H9 (cell line): ENCODE measurements at places on chromosomes 13 and 19. TPM values are rescaled to one million over a fixed set of nuclear protein-coding genes. Genes with fewer than 3 reads are reported as not detected.
A peak's percentile ranks its signal among the peaks of the same experiment; 100 is the strongest.

The KLHL1 gene
- not detected in 2 replicates for total RNA-seq

The ZNF98 gene
- total RNA-seq: not detected in 2 replicates

The FFAR1 gene
- total RNA-seq: not detected in 2 replicates

The TSHZ3 gene
- 3.2 and 4.1 TPM in 2 replicates for total RNA-seq

The TNFAIP8L1 gene
- 3.5 and 4.2 TPM in 2 replicates for total RNA-seq

The PRR22 gene
- 7.1 and 8.1 TPM in 2 replicates for total RNA-seq

The CD22 gene
- total RNA-seq: not detected in 2 replicates

DNA sequence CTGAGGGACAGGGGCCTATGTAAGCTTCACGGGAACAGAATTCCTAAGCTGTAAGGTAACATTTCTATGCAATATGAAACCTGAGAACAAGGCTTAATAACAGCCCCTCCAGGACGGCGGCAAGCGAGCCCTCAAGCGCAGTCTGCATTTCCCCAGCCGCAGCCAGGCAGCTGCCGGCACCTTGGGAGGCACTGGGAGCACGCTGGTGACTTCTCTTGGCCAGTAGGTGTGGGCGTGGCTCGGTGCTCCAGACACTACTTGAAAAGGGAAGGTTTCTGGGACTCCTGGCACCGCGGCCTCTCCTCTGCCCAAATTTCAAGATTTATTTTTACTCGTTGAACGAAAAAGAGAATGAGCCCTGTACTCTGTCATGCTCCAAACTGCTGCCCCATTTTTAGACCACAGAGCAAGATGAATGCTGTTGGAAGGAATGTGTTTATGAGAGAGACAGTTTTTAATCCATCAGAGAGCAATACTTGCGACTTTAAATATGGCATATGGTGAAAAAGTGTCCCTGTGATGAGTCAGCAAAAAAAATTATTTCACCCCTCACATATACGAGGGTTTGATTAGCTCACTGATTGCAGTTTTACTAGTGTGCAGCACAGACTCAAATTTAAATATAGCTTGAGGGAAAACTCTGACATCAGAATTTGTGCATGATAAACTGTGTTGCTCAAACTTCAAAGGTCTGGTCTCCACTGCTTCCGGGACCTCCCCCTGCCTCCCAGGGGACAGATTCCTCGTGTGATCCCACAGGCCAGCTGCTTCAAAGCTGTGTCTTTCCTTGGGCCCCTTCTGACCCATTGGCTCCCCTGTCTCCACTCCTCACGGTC lies 81.2 kb downstream of the COL4A2 start:
- peak; percentile 66 for DNase-seq

GRCh38 chr13:73935991-73936390 lies 198.2 kb downstream of the KLF12 start:
- no peak for DNase-seq

DNA sequence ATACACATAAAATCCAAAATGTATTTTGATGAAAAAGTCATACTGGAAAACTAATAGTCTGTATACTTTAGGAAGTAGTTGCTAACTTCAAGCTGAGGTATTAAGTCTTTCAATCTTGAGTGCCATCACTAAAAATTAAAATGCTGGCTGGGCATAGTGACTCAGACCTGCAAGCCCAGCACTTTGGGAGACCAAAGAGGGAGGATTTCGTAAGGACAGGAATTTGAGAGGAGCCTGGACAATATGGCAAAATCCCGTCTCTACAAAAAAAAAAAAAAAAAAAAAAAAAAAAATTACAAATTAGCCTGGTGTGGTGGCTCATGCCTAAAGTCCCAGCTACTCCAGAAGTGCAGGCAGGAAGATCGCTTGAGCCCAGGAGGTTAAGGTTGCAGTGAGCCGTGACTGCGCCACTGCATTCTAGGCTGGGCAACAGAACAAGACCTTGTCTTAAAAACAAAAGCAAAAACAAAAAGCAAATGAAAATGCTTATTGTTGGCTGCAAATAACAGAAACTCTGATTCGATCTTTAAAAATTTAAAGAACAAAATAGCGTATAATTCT lies 1994.2 kb upstream of the PCDH20 start:
- no peak for DNase-seq

- peak; percentile 83 for DNase-seq
These were observed 198.4 kb downstream of the COL4A1 start for GRCh38 chr13:110108348-110109139.

DNA sequence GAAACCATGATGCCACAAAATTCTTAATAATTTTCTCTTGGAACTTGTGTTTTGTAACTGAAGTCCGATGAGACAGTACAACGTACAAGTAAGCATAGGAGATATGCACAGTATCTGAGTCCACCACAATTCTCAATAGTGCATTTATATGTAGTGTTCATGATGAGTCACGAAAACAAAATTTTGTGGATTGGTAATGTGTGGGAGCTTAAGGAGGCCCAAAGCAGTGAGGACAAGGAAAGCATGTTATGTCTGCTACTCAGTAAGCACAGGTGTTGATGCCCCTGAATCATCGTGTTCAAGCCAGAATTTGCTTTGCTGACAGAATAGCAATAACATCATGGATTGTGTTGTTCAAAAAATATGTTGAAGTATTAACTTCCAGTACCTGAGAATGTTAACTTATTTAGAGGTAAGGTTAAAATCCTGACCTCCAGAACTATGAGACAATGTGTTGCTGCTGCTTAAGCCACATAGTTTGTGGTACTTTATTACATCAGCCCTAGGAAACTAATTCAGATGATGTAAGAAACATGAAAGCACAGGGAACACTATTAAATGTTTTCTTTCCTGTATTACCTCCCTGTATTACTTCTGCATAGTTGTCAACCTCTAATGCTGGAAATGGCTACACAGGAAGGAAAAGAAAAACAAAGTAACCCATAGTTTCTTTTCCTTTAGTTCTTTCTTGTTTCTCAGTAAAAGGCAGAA lies 201.3 kb downstream of the SLITRK6 start:
- DNase-seq: no peak

GRCh38 chr13:113218586-113218985 lies 9.2 kb downstream of the CUL4A start:
- DNase-seq: no peak

GRCh38 chr19:57814505-57815246 lies at the start of gene ZNF552:
Gene ZNF552, minus strand, starts transcription at chr19:57814913. Its CDS starts 170 bp downstream, at chr19:57814743.
- DNase-seq: peak; percentile 95

DNA sequence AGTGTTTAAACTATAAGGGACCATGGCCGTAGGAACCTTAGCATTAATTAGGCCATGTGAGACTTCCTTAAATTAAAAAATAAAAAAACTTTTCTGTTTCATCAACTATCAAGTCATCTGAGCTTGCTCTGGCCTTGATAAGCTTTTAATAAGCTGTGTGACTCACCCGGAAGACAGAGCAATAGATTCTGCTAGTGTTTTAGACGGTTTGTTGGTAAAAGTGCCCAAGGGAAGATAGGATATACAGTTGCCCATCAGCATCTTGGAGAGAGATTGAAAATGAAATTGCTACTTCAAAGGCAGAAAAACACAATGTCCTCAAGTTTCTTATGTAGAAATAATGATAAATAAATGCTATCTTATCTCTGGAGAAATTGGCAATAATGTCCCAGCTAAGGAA lies 31.2 kb upstream of the RCBTB2 start:
- no peak for DNase-seq

- DNase-seq: no peak
These were observed 1163.4 kb upstream of the ATXN8OS start for GRCh38 chr13:68944272-68944671.

DNA sequence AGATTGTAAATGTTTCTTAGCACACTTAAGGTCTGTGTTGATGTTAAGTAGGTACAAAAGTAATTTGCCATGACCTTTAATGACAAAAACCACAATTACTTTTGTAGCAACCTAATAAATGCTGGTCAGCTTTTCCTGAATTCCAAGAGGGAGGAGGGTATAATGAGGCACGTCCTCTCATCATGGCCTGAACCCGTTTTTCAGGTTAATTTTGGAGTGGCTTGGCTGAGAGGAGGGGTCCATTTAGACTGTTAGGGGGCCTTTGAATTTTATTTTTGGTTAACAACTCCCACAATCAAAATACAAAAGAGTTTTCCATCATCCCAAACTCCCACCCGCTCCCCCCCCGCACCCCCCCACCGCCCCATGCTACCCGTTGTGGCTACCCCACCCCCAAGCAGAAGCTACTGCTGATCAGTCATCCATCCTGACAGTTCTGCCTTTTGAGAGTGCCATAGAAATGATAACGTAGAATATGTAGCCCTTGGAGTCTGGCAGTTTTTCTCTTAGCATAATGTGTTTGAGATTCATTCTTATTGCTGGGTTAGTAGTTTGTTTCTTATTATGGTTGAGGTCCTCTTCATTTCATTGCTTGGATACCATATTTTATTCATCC lies 14.4 kb upstream of the PLEKHF1 start:
- no peak for DNase-seq

DNA sequence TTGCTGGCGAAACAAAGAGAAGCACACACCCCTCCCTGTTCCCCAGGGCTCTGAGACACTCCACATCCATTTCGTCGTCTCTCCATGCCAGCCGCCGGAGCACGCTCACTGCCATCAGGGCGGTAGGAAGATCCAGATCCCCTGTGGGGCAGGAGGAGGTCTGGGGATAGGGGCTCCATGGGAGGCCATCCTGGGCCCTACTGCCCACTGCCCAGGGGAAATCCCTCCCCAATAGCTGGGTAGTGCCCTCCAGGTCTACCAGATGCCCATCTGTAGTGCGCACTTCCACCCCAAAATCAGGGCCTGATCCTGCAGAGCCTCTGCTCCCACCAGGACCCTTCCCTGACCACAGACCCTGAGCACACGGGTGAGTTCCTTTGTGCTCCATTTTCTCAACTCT lies 80.3 kb downstream of the EFNB2 start:
- no peak for DNase-seq

GRCh38 chr13:42173789-42174343 lies 98.1 kb upstream of the AKAP11 start:
- DNase-seq: no peak

DNA sequence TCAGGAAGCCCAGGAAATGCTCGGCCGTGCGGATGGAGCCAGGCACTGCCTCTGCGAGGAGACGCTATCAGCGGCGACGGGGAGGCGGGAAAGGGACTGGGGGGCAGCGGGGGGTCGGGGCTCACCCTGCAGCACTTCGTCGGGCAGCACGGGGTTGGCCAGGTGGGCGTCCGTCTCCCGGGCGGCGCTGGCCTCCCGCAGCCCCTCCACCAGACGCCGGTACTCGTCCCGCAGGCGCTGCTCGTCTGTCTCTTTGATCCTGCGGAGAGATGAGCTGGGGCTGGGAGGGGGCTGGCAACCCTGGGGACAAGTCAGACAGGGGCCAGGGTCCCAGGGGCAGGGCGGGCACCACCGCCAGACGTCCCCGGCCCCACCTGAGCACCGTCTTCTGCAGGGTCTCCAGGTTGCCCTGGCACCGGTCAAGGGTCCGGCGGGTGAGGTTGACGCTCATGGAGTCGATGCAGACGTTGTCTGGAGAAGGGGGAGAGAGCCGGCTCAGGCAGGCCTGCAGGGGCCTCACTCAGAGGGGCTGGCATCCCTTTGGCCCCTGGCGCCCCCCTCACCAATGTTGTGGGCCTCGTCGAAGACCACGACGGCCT lies 6.4 kb downstream of the ERCC2 start:
- no peak for DNase-seq

GRCh38 chr13:65456150-65456912 lies 1773.8 kb downstream of the PCDH9 start:
- DNase-seq: no peak
